ENCODE measurements at places on chromosomes 7 and 10.

DNA sequence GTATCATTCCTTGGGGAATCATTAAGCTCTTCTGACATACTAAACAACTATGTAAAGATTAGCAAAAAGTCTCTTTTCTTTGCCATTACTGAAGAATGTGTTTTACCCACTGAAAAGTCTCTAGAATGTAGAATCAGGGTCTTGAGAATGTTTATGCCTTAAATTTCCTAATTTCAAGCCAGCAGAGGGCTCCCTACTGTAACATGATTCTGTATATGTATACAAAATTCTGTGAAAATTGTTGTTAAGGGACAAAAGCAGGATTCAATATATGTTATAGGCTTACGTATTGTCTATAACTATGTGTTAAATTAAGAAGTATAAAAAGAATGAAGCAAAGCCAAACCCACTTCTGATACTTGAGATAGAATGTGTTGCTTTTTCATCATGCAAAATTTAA is 296.9 kb upstream of the DGKB start:
- no peak for DNase-seq

- DNase-seq = no peak
Observed at GRCh38 chr7:144459635-144460034, 56.1 kb upstream of the NOBOX start.

- no peak for DNase-seq
Observed at GRCh38 chr10:110366635-110367034, 61.9 kb upstream of the SMNDC1 start.

DNA sequence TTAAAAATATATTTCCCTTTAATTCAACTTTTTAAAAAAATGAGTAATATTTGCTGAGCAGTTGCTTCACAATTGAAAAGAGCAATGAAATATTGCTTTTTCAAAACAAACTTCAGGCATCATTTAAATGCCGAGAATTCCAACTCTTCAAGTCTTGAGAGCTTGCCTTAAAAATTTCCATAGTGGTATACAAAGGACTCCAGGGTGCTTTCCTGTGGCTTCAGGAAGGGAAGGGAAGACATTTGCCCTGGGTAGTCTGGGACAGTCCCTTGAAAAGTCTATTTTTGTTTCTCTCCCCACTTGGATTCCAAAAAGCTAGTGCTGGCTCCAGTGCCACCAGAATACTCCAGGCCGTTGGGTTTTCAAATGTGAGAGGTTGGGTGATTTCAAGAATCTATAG is 71.7 kb downstream of the HYCC1 start:
- DNase-seq = no peak

DNA sequence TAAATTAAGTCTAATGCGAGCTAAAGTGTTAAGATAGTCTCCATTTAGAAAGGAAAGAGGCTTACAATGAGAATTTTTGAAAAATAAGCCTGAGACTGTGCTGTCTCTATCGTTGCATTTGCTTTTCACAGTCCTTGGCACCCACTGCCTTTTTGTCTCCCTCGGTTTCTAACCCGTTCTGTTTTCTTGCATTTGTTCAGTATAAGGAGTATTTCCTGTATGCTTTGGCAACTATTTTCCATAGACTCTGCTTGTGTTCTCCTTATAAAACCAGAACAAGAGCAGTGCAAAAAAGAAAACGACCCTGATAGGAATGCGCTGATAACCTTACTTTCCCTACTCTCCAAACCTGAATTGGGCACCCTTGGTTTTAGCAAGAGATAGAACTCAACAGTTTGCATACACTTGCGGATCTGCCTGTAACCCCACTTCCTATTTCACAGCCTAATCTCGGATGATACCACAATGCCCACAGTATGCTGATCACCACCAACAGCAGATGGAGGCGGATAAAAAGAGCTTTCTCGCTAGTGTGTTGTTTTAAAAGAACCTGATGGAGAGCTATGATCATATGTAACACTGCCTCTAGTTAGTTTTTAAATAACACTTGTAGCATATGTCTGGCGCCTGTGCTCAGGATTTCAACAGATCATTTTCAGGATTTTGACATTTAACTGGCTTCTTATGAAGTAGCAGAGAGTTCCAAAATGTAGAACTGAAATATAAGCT is 1.6 kb upstream of the ARHGAP12 start:
- DNase-seq = peak; percentile 51
